ENCODE measurements at places on chromosomes 12 and 14.
A peak's percentile ranks its signal among the peaks of the same experiment; 100 is the strongest.

DNA sequence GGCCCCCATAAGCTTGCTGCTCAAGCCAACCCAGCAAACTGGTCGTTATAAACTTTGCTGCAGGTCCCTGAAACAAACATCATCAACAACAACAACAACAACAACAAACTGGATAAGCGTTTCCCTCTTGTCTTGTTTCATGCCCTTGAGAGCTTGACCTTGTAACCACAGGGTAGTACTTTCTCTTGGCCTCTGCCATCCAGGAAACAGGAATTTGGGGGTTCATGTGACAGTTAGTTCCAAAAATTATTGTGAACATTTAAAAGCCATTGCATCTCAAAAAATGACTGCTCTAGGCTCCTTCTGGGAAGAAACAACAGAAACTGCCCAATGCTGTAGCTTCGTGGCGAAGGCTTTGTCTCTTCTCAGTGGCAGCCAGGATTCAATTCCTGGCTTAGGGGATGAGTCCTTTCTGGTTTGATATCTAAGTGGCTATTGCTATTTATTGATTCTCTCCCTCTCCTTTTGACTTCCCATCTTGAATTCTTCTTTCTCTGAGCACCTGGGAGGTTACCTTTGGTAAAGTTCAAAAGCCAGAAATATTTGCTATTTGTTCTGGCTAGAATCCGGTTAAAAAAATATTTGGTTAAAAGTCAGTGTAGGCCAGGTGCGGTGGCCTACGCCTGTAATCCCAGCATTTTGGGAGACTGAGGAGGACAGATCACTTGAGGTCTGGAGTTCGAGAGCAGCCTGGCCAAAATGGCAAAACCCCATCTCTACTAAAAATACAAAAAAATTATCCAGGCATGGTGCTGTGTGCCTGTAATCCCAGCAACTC, 52.0 kb upstream of the CPM start:
- DNase-seq = no peak

- DNase-seq = no peak
Observed at GRCh38 chr14:74426202-74426582, at the start of gene SYNDIG1L. Gene SYNDIG1L, minus strand, starts transcription at chr14:74426210. Its CDS starts 16,466 bp downstream, at chr14:74409744.

- DNase-seq = peak; percentile 0
Observed at GRCh38 chr12:115383668-115384067, 699.7 kb upstream of the TBX3 start.

DNA sequence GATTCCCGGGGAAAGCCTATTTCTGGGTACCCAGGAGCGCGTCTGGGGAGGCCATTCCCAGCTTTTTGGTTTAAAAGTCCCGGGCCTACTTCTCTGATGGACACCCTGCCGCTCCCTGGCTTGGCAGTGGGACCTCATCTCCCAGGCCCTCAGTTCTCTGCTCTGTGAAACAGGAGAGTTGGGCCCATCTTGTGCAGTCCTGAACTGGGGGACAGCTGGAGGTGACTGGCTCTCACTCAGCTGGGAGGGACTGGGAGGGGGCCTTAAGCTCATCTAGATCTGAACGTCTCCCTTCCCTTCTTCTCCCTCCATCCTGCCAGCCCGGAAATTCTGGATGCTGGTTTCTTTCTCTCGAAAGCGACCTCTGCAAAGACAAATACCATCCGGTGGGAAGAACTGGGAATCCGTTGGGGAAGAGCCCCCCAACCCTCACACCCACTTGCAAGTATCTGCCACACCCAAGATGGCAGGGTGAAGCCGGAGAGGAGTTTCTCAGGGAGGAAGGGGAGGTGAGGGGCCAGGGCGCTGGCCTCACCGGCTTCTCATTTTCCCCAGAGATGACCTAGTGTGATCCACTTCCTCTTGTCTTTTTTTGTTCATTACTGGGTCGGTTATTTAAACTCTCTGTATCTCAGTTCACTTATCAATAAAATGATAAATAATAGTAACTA, 1.4 kb downstream of the RIN3 start:
- no peak for DNase-seq

DNA sequence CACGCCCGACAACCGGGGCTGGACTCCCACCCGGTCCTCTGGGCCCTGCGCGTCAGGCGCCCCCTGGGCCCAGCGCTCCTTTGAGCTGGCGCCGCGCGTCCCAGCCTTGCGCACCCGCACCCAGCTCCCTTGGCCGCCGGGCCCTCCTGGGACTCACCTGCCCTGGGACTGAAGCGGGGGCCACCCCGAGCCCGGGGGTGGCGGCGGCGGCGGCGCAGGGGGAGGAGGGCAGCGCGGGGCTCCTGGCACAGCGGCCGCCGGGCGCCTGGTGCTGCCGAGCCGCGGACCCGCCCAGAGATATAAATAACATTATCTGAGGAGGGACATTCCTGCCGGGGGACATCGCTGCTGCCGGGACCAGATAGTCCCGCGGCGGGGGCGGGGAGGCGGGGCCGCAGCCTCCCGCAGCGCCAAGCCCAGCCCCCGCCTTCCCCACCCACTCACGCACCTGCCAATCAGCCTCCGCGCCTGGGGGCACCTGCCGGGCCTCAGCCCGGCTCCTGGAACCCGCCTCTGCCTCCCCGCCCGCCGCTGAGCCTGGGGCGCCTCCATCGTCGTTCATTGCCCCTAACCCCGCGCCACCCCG, at the start of gene SPTB:
Gene SPTB, minus strand, starts transcription at position 273 of the 586 bp plus-strand sequence. CDS start 56,813 bp downstream, outside the sequence.
- DNase-seq = peak; percentile 73

DNA sequence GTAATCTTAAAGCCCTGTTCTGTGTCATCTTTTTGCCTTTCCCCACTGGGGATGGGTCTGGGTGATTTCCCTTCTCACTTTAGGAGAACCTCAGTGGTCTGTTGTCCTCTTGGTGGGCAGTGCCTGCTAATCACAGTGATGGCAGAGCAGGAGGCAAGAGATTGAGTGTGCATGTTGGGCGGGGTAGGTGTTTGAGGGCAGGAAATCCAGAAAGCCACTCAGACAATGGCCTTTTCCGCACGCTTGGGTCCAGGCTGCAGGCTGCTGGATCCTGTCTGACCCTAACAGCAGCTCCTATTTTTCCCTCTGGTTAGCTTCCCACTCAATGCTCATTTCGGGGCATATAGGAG, 13.7 kb upstream of the ITGA5 start:
- DNase-seq = no peak

DNA sequence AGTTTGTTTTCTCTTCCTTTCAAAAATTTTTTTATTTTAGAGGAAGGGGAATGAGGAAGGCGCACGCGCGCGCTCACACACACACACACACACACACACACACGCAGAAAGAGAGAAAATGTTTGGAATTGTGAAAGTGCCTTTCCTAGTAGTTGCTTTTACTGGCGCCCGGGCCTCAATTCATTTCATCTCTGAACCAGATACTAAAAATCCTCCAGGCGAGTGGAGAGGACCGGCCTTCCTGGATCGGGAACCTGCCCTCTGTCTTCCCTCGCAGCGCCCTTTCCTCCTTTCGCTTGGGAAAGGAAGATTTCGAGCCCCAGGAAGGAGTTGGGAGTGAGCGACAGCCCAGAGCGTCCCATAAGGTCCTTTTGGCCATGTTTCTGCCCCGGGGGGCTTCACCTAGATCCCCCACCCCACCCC, 7.8 kb upstream of the TBX3 start:
- no peak for DNase-seq

- DNase-seq = peak; percentile 84
Observed at GRCh38 chr14:103512701-103513611, 9.7 kb downstream of the CKB start.

DNA sequence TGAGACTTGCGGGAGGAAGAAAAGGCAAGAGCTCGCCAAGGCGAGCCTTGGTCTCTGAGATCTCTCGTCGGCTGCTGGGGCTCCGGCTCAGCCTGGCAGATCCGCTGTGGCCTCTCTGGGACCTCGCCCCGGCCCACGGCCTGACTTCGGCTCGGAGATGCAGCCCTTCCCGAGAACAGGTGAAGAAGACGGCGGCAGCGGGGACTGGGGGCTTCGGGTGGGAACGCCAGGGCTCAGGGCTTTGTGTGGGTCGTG, 6.0 kb upstream of the HOXC9 start:
- DNase-seq = no peak
